ENCODE measurements at places on chromosomes 5 and 9.
A peak's percentile ranks its signal among the peaks of the same experiment; 100 is the strongest.

DNA sequence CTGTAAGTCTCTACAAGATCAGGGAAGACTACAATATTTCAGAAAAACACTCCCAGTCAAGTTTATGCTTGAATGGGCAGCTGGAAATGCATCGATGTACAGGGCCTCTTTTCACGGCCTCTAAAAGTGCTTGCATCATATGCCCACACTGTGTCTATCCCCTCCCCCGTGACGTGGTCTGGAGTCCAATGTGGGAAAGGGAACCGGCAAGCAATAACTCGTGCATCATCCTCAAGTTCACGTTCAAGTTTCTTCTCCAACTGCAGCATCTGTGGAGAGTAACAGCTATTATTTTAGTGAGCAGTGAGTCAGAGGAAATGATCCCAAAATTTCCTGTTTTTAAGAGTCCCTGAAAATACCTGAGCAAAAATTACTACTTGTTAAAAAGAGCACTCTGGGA is 22.3 kb downstream of the ATPSCKMT start:
- no peak for DNase-seq

- DNase-seq, result no peak
Observed at GRCh38 chr9:115628426-115628825, 510.5 kb upstream of the TNC start.

DNA sequence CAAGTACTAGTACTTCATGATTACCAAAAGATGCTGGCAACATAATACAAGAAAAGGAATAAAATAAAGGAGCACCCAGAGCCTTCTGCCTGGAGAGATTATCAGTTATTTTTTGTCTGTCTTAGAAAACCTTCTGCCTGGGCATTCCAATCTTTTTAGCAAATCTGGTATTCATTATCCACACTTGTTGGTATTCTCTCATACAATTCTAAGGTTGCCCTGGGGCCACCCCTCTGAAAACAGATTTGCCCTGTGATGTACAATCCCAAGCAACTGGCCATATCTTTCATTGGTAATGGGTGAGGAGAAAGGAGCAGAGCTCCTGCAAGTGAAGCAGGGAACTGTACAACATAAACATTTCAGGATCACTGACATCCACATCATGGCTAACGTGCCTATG is 47.8 kb downstream of the WDR41 start:
- no peak for DNase-seq

GRCh38 chr5:11130131-11130530 is 369.1 kb upstream of the DAP start:
- peak; percentile 31 for DNase-seq

GRCh38 chr9:87502391-87503221 is 4.9 kb downstream of the DAPK1 start:
- no peak for DNase-seq

GRCh38 chr9:94904806-94905205 is 178.3 kb downstream of the AOPEP start:
- DNase-seq, result no peak

DNA sequence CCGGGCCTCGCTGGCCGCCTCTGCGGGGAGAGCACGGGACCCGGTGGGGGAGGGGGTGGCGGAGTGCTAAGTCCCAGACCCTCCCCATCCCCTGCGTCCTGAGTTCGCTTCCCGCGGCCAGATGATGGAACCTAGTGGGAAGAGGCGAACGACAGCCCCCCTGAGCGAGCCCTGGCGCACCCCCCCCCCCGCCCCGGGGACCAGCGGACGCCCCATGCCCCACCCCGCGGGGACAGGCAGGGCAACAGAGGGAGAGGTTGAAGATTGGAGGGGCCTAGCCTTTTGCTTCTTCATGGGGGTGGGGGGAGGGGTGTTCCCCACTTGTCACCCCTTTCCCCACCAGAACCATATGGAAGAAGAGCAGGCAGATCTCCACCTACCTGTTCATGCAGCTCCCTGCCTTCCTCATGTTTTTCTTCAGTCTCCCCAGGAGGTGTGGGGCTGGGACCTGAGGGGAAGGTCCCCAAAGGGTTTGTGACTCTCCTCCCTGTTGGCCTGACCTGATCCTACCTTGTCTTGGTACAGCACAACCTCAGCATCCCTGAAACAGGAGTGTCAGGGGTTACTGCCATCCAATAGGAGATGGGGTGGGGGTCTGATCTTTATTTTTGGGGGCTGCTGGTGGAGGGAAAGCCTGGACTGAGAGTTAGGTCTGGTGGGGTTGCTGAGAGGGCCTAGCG is 485 bp downstream of the FAM53C start:
- no peak for DNase-seq

GRCh38 chr5:123549256-123549904 is 37.4 kb downstream of the CSNK1G3 start:
- DNase-seq, result no peak

GRCh38 chr5:167511-167910 is 23.8 kb upstream of the LRRC14B start:
- DNase-seq, result no peak

GRCh38 chr9:8627976-8628679 is 828.5 kb upstream of the DMAC1 start:
- DNase-seq, result peak; percentile 97

DNA sequence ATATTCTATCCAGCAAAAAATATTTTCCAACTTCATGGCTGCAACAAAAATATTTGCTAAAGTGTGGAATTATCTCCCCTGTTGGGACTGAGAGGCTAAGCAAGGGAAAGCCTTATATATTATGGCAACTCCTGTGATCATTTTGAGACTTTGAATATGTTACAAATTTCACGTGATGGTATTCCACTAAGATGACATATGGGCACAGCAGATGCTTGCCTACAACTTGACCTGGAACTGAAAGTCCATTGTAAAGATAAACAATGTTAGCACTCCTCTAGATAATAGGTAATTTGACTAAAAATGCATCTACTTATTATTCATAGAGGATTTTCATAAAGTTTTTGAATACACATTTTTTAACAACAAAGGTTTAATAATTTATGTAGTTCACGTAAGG is 1141.5 kb upstream of the CDH6 start:
- DNase-seq, result no peak

DNA sequence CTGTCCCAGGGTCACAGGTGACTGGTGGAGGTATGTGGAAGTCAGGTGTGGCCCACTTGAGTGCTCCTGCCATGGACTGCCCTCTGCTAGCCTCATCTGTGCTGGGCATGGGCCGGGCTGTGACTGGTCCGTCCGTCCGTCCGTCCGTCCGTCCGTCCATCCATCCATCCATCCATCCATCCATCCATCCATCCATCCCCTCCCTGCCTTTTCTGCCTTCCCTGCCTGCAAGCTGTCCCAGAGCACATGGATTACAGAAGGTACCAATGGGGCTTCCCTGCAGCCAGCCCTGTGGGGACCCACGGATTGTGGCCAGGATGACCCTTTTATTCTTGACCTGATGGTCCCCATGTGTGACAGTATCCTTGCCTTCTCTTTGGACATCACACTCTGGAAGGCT is 92.5 kb downstream of the MACROH2A1 start:
- no peak for DNase-seq

DNA sequence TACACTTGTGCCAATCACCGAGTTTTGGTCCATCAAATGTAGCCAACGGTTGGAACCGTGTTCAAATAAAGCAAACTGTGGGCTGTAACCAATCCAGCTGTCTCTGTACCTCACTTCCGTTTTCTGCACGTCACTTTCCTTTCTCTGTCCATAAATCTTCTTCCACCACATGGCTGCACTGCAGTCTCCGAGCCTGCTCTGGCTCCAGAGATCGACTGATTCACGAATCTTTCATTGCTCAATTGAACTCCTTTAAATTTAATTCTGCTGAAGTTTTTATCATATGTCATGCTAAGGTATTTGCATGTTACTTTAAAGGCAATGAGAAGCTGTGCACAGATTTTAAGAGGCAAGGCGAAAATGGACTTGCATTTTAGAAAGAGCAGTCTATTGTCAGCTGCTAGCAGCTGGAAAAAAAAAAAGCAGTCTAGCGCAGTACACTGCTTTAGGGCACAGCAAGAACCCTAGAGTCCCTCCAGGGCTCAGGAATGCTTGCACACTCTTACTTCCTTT is 13.2 kb downstream of the TTC39B start:
- no peak for DNase-seq

DNA sequence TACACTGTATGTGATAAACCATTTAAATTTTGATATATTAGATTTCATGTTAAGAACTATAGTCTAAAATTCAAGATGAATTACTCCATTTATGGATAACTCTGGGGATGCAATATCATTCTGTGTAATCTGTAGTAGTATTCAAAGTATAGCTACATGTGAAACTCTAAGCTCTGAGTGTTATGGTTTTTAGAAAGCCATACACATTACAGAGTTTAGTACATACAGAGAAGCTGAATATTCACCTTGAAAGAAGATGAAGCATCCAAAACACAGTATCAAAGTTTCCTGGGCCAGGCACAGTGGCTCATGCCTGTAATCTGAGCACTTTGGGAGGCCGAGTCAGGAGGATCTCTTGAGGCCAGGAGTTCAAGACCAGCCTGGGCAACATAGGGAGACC is 25.0 kb downstream of the ABHD17B start:
- DNase-seq, result no peak

DNA sequence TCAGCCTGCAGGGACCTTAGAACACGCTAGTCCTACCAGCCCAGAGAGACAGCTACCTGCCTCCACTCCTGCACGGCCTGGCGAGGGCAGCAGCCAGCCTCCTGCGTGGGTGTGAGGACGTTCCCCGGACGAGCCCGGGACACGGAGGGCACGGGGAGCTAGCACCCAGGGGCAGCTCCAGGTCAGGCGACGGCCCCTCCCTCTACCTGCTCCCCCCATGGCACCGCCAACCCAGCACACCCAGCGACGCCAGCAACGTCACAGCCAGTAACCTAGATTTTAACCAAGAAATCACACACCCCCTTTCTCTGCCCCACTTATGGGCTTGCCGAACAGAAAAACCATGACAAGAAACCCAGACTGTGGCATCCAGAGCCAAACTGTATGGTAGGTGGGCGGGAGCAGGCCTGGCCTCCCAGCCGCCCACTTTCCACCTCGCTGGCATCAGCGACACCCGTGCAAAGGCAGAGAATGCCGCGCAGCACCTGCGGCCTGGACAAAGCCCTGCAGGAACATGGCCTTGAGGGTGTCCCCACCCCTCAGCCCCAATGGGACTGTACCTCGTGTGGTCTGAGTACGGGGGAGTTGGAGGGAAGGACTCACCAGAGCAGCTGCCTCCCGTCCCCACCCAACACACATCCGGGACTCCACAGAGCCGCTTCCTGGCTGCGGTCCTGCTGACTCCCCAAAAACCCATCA is 47.9 kb downstream of the NACC2 start:
- DNase-seq, result no peak

GRCh38 chr5:74116266-74116665 is 490.3 kb downstream of the ARHGEF28 start:
- DNase-seq, result no peak

- DNase-seq, result no peak
Observed at GRCh38 chr9:32969270-32969669, 32.2 kb downstream of the APTX start.

DNA sequence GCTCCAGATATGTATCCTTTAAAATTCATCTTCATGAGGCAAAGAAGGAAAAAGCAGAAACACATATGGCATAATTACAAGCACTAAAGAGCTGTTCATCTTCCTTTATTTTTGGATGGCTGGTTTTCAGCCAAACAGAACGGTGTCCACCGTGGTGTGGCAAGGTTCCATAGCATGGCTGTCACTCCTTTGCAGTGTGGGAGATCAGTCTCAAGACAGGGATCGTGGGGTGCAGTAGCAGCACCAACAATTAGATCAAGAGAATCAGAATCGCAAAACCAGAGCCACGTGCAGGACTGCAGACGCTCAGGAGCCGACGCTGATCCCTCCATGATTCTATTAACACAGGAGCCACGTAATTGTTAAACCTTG is 79.5 kb downstream of the SEMA4D start:
- DNase-seq, result no peak

DNA sequence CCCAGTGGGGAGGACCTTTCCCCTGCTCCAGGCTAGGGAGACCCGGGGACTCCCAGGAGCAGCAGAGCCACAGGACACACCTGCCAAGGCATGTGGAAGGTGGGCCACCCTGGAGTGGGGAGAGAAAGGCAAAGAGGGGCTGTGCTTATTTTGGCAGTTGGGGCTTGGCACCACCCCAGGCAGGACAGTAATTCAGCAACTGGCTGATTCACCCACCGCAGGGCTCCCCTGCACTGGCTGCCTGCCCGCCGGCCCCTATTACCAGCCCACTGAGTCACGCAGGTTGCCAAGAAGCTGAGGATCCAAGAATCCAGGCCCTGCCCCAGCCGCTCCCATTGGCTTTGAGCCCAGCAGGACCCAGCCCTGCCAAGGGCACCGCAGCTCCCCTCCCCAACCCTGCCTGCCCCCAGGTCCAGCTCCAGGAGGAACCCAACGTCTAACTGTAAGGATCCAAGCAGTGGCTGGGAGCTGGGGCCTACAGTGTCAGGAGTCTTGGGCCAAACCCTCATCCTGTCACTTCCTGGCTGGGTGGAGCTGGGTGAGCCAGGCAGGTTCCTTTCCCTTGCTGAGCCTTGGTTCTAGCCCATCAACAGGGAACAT is 14.2 kb upstream of the RALGDS start:
- peak; percentile 84 for DNase-seq

DNA sequence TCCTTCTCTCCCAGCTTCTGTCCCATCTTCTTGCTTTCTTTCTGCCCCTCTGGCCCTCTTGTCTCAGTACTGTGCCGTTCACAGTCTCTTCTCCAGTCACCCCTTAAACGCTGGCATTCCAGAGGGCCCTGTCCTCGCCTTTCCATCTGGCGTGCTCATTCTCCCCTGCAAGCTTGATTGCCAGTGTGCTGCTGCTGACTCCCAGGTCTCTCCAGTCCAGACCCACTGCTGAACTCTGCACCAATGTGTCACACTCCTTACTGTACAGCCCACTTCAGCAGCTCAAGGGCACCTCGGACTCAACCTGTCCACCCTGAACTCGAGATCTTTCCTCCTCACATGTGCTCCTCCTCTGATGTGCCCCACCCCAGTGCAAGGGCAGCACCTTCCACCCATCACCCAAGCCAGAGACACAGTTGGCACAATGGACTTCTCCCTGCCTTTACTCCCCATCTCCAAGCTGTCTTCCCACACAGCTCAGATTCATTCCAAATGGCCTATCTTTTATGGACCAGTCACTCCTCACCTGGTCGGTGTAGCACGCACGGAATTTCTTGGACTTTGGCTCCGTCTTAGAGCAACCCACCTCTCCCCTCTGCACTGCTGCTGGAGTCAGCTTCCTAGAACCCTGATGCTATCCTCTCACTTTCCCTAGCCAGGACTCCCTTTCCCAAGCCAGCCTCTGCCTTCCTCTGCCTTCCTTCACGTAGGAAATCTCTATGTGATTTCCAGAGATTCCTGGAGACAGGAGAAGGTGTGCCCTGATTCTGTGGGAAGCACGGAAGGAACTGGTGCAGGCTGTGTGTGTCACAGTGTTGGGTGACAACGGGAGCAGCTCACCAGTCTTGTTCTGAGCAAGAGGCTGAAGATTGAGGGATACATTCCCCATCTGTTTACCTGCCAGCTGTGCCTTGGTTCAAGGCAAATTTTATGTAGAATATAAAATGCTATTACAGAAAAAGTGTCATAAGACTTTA is 26.0 kb upstream of the SLC2A8 start:
- DNase-seq, result no peak

- DNase-seq, result no peak
Observed at GRCh38 chr5:130974021-130974683, 190.9 kb downstream of the HINT1 start.

- DNase-seq, result no peak
Observed at GRCh38 chr5:90878081-90878480, 319.5 kb downstream of the ADGRV1 start.

- no peak for DNase-seq
Observed at GRCh38 chr9:77460938-77461337, 187.2 kb downstream of the GNA14 start.
